Bone marrow (tissue), 2 donors: ENCODE measurements at places on chromosomes 16 and 17.

- no peak for DNase-seq
Observed at GRCh38 chr16:9081843-9082242, 9.6 kb upstream of the HAPSTR1 start.

DNA sequence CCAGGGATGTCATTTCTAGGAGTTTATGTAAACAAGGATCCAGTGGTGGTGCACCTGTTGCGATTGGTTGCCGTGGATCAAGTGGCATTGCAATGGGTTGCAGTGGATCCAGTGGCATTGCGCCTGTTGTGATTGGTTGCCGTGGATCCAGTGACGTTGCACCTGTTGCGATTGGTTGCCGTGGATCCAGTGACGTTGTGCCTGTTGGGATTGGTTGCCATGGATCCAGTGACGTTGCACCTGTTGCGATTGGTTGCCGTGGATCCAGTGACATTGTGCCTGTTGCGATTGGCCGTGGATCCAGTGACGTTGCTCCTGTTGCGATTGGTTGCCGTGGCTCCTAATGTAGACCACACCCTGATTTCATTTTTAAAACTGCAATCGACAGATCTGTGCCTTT, 56.2 kb upstream of the CRISPLD2 start:
- no peak for DNase-seq

DNA sequence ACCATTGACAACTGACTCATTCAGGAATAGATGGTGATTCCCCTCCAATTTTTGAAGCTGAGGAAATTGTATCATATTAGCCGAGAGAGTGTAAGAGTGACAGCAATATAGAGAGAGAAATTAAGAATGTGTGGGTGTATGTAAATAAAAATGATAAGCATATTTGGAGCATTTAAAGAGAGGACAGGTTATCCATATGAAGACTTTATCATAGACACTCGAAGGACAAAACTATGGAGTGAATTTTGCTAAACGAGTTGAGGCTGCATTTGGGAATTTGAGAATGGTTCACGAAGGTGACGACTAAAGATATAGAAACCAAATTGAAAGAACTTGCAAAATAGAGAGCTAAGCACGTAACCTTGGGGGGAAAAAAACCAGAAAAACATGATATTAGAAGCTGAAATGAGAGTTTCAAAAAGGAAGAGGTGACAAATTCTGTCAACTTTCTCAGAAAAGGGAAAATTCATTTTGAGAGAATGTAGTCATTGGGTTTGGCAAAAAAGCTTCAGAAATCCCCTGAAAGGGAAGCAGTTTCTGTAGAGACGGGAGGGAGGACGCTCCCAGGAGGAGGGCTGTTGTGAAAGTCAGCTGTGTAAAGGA, 129.7 kb downstream of the KCNJ2 start:
- DNase-seq: no peak

DNA sequence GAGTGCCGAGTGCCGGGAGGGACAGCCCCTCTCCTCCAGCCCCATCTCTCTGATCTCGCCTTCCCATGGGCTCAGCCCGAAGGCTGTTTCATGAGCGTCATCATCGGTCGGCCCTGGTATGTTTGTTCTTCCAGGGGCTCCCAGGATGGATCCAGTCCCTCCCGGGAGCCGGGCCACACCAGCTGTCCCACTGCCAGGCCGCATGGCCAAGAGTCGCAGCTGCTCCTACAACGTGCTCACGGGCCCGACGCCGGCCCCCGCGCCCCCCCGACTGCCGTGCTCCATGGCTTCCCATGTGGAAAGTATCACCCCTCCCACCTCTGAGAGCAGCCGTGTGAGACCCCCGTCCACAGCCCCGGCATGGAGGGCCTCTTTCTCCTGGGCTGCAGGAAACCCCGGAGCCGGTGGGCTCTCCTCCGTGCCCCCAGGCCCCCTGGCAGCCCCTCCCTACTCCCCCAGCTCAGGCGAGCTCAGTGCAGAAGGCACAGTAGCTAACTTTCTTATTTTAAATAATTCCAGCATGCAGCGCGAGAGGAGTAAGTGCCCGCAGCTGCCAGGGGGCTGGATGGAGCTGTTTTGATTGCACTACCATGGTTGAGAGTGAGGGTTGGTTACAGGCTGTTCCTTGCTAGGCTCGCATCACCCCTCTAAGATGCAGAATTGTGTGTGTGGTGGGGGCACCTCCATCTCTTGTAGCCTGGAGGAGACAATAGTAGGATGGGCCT, 26.6 kb upstream of the GSE1 start:
- DNase-seq: no peak

GRCh38 chr17:50207315-50207714, 5.9 kb upstream of the COL1A1 start:
- DNase-seq: no peak

DNA sequence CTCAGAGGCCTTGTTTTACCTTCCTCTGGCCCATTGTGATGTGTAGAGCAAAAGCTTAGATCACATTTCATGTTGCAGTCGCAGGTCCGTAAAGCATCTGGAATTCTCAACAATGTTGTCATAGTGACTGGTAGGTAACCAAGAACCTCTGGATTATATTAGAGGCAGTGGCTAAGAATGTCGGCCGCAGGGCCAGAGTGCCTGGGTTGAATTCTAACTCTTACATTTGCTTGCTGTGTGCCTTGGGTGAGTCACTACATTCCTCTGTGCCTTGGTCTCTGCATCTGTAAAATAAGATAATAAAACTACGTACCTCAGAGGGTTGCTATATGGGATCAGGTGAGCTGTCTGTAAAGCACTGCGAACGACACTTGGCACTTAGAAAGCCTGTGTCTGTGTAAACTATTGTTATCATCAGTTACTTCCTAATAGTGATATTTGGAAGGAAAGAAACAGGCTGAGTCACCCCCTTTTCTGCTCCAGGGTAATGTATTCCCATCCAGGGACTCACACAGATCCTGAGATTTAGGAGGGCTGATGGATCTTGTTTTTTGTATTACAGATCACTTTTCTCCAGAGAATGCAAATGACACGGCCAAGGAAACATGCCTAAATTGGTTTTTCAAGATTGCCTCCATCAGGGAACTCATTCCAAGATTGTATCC, 52.2 kb downstream of the VPS35L start:
- DNase-seq: no peak

DNA sequence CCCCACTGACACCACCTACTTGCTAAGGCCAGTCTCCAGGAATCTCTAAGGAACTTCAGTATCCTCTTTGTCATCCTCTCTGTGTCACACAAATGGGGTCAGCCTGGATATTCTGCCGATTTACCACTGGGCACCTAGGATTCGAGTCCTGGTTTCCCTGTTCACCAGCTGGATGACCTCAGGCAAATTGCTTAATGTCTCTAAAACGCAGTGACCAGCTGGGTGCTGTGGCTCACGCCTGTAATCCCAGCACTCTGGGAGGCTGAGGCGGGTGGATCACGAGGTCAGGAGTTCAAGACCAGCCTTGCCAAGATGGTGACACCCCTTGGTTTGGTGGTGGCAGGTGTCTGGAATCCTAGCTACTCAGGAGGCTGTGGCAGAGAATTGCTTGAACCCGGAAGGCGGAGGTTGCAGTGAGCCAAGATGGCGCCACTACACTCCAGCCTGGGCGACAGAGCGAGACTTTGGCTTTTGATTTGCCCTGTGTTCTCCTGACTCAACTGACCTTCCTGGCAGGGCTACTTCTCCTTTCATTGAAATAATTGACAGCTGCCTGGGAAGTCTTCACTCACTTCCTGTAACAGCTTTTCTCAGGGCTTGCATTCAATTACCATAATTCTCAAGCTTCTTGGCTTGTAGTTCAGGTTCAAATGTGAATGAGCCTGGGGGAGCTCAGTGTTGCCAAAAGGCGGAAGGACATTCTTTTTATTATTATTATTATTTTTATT, 15.4 kb downstream of the SYCE1L start:
- no peak for DNase-seq

- peak; percentile 52 for DNase-seq
Observed at GRCh38 chr17:64081802-64082799, 47.8 kb downstream of the ERN1 start.

DNA sequence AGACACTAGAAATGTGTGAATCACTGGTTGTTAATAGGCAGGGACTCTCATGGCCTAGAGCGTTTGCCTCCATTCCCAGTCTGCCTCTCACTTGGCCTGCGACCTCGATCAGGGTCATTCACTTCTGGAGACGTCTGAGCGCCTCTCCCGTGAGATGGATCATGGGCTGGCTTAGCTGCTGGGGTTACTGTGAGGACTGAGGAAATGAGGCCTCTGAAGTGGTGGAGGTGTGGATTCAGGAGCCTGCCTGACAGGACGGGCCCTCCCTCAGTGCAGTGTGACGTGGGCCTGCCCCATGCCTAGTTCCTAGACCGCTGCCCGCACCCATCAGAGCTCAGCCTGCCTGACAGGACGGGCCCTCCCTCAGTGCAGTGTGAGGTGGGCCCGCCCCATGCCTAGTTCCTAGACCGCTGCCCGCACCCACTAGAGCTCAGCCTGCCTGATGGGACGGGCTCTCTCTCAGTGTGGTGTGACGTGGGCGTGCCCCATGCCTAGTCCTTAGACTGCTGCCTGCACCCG, 61.9 kb downstream of the BANP start:
- no peak for DNase-seq

DNA sequence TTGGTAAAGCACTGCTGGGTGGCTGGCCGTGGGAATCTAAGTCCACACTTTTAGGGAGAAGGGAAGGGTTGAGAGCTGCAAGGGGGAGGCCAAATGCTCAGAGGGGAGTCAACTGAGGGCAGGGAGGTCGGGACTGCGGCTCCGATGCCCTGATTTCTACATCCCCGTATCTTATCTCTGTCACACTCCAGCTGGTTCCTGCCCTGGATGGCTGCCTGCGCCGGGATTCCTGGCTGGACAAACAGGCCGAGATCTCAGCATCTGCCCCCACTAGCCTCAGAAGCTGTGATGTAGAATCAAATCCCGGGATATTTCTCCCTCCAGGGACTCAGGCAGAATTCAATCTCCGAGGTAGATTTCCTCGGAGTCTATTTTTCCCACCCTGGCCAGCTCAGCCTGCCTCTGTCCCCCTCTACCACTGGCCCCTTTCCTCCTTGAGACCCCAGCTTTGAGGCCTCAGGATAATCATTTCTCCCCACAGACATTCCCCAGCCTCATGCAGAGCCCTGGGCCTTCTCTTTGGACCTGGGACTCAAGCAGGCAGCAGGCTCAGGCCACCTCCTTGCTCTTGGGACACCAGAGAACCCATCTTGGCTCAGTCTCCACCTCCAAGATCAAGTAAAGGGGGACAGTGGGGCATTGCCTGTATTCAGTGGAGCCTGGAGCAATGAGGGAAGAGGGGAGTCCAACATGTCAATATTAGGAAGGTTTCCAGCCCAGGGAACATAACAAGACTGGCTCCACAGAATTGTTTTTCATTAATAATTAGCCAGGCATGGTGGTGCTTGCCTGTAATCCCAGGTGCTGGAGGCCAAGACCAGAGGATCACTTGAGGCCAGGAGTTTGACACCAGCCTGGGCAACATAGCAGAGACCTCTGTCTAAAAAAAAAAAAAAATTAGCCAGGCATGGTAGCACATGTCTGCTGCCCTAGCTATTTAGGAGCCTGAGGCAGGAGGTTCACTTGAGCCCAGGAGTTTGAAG, 1.8 kb downstream of the SHBG start:
- DNase-seq: no peak

DNA sequence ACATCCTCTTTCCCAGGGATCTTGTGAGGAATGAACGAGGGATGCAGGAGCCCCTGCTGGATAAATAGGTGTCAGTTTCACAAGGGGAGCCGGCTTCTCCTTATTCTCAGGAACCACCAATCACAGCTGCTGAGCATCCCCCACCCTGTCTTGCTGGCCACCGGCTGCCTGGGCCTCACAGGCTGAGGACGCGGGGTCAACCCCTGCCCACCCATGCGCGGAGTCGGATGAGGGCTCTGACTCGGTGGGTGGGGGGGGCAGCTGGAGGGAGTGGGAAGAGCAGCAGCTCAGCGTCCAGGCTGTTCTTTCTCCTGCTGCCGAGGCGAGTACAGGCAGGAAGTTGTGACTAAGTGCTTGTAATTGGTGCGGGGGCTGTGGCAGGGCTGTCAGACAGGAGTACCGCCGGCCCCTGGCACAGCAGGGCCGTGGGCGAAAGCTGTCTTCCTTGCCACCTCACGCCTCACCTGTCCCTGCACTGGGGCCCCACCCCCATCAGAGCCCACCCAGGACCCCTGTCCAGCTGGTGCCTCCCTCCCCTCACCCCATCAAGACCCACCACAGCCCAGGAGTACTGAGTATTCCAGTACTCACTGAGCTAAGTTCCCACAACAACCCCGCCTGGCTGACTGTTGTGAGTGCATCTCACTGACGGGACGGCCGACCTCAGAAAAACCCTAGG, 11.0 kb upstream of the DPEP1 start:
- DNase-seq: no peak

- DNase-seq: peak; percentile 85
Observed at GRCh38 chr17:4189280-4189679, 46.3 kb downstream of the CYB5D2 start.

GRCh38 chr16:56414366-56414765, 11.0 kb downstream of the AMFR start:
- no peak for DNase-seq

GRCh38 chr17:65173284-65173793, 36.2 kb downstream of the RGS9 start:
- DNase-seq: no peak

- peak; percentile 13 for DNase-seq
Observed at GRCh38 chr17:80986816-80987475, 4.7 kb upstream of the CHMP6 start.

DNA sequence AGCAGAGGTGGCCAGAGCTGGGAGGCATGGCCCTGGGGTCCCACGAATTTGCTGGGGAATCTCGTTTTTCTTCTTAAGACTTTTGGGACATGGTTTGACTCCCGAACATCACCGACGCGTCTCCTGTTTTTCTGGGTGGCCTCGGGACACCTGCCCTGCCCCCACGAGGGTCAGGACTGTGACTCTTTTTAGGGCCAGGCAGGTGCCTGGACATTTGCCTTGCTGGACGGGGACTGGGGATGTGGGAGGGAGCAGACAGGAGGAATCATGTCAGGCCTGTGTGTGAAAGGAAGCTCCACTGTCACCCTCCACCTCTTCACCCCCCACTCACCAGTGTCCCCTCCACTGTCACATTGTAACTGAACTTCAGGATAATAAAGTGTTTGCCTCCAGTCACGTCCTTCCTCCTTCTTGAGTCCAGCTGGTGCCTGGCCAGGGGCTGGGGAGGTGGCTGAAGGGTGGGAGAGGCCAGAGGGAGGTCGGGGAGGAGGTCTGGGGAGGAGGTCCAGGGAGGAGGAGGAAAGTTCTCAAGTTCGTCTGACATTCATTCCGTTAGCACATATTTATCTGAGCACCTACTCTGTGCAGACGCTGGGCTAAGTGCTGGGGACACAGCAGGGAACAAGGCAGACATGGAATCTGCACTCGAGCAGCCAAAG, 2.3 kb downstream of the CSF3 start:
- DNase-seq: no peak

- DNase-seq: no peak
Observed at GRCh38 chr17:12342609-12343435, 322.1 kb downstream of the MAP2K4 start.

GRCh38 chr17:60160829-60161501, 11.2 kb downstream of the CA4 start:
- DNase-seq: no peak

GRCh38 chr17:72529386-72529785, 408.6 kb downstream of the SOX9 start:
- DNase-seq: no peak
